Right kidney (tissue), 9 donors: ENCODE measurements at places on chromosomes 5 and 9.

DNA sequence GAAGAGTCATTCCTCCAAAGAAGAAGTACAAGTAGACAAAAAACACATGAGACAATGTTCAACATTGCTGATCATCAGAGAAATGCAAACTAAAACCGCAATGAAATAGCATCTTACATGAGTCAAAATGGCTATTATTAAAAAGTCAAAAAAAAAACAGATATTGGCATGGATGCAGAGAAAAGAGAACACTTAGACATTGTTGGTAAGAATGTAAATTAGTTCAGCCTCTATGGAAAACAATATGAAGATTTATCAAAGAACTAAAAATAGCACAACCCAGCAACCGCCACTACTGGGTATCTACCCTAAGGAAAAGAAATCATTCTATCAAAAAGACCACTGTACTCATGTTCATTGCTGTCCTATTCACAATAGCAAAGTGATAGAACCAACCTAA is 157.5 kb downstream of the CHSY3 start:
- no peak for DNase-seq

- no peak for DNase-seq
These were observed 242.6 kb upstream of the PAPPA start for GRCh38 chr9:115910959-115911358.

- no peak for DNase-seq
These were observed 65.3 kb downstream of the KCNIP1 start for GRCh38 chr5:170569101-170569500.

- DNase-seq, result no peak
These were observed 133.6 kb downstream of the MVB12B start for GRCh38 chr9:126459965-126460843.

DNA sequence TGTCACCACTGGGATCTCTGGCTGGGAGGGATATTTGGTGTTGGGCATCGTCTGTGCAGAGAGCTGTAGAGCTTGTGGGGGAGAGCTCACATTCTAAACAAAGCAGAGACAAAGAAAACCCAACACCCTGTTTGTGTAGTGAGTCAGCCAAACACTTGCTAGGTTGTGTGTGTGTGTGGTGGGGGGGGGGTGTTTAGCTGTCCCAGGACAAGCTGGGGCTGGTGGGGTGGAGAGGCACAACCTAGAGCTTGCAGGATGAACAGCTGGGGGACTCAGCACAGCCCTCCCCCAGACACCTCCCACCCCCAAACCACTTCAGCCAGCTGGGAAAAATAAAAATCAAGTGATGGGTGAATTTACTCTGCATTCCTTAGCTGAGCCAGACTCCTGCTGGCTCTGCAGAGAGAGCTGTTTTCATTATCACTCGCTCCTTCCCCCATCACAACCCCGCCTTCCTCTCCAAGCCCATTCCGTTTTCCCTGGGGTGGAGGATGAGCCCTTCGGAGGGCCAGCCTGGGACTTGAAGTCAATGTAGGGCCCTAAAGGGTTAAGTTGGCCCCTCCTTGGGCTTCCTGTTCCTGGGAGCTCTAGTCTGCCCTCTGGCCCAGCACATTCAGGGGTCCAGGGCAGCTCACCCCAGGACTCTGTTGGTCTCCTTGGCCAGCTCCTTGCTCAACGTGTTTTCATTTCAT is 2.6 kb downstream of the OLFML2A start:
- DNase-seq, result peak; percentile 45

DNA sequence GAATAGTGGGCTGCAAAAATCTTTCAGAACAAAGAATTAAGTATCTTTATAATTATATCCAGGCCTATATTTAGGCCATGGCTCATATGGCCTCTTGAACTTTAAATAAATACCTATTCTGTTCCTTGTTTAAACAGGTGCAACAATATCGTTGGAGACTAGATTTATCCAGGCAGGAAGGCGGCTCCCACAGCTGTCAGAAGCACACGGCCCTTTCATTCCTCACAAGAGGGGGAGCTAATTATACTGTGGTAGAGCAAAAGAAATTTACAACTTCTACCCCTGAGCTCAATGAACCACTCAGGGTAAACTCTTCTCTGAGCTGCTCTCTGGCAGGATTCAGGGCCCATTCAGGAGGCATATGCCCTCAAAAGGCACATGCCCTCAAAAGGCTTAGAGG is 31.3 kb downstream of the TMEM174 start:
- no peak for DNase-seq

GRCh38 chr9:1101846-1102641 is 51.9 kb downstream of the DMRT2 start:
- no peak for DNase-seq

- DNase-seq, result no peak
These were observed 2.7 kb downstream of the MLLT3 start for GRCh38 chr9:20619487-20620200.

GRCh38 chr9:93315118-93315517 is 131.2 kb downstream of the WNK2 start:
- DNase-seq, result no peak

- peak; percentile 36 for DNase-seq
These were observed 1.5 kb downstream of the FAM81B start for GRCh38 chr5:95392593-95393182.

GRCh38 chr9:135069558-135070197 is 17.8 kb upstream of the OLFM1 start:
- DNase-seq, result no peak

GRCh38 chr5:96112703-96113102 is 151.1 kb upstream of the ELL2 start:
- no peak for DNase-seq

DNA sequence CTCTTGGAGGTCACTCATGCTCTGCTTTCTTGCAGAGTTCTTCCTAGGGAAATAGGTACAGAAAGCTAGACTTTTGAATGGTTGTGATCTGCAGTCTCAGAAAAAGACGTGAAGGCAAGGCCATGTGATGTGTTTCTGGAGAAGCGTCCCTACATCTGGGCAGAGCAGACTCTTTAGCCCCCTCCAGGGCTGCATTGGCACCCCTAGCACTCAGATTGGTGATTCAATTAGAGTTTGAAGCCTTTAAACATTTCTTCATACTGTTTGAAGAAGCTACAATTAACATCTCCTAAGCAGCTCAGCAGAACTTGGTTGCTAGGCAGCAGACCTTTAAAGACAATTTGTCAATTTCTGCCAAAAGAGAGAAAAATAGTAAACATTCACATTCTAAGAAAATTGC is 21.6 kb downstream of the JADE2 start:
- no peak for DNase-seq

DNA sequence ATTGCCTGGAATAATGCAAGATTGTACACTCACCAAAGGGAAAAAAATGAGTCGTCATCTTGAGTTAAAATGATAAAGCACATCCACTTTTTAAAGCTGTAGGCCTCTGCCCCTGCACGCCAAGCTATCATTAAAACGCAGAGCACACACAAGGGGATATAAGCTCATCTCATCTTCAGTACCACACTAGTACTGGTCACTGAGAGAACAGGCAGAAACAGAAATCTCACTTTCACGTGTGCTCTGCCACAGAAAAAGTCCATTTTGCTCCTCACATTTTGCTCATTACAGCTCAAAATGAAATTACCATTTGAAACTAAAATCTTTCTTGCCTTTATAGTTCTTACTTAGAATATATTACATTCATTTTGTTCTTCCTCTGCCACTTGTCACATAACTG is 99.2 kb upstream of the SLC30A5 start:
- no peak for DNase-seq

- DNase-seq, result no peak
These were observed 59.3 kb downstream of the ASTN2 start for GRCh38 chr9:117355542-117355941.

DNA sequence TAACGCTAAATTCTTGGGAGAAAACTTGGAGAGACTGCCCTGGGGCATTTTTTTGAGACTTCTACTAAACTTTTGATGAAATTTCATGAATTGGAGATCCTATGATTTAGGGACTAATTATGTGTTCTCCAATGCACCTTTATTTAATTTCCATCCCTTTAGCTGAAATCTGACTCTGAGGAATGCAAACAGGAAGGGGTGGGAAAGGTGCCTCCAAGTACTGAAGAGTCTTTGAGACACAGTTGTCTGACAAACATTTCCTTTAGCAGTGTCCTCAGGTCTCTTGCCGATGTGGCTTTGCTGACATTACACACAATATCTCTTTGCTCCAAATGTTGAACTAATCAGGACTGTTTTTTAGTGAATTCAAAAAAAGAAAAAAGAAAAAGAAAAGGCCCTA is 76.9 kb downstream of the LIX1 start:
- DNase-seq, result no peak

DNA sequence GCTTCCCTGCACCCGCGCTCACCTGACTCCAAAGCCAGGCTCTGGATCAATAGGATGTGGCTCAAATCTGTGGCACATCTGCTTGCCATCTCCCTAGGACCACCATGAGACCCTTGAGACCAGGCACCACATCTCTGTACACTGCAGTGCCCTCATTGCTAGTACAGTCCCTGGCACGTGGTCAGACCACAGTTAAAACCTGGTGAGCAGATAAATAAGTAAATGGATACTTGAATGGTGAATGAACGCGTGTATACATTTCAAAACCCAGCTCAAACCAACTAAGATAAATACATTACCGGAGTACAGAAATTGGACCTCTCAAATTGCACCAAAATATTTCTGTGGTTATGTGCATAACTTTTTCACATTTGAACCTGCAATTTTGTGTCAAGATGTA is 221.2 kb upstream of the IRX4 start:
- no peak for DNase-seq

DNA sequence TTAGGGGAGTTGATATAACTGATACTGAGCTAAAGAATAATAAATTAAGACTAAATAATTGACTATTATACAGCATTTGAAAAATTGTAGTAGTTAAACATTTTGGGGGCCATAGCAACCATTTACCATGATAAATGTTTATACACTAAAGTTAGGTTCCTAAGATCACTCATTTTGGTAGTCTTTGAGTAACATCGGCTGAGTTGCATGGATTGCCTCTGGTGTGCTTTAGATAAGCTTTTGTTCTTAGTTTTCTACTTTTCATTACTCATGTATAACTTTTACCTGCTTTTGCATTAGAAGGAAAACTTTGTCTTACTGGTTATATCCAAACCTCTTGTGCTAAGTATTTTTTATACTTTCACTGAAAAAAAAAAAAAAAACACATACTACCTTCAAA is 101.2 kb downstream of the SLC44A1 start:
- DNase-seq, result no peak

DNA sequence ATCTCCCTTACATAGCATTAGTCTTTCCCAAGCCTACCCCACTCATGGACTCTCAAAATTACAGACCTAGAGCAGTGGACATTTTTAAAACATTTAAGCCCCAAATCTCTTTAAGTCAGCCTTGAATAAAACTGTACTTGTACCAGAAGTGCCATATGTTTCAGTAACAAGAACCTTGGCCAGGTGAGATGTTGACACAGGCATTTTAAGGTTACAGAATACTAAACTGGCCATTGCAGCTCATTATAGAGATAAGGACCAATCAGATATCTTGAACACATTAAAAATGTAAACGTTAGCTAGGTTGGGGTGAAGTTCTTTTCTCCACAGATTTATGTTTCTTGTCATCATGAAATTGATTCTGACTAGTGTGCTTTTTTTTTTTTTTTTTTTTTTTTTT is 103.8 kb upstream of the MIER3 start:
- DNase-seq, result no peak

DNA sequence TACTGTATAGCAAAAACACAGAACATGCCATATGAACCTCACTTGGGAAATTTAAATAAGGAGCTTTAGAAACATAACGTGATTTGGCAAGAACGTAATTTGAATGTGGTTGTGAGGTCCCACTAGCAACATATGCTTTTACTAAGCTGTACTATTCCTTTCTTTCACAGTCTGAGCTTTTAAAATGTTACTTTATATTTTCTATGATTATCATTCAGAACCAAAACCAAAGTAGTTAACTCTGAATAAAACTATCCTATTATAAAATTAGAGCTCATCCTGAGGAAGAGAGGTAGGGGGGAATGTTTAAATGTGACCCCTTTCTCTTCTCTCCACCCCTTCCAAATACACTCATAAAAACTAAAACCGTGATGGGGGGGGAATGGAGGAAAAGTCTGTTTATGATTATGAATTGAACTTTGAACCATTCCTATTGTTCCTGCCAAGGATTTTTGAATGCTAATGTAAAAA is 435.7 kb downstream of the NFIB start:
- DNase-seq, result no peak

- DNase-seq, result no peak
These were observed 11.3 kb downstream of the PHYKPL start for GRCh38 chr5:178221282-178221681.

DNA sequence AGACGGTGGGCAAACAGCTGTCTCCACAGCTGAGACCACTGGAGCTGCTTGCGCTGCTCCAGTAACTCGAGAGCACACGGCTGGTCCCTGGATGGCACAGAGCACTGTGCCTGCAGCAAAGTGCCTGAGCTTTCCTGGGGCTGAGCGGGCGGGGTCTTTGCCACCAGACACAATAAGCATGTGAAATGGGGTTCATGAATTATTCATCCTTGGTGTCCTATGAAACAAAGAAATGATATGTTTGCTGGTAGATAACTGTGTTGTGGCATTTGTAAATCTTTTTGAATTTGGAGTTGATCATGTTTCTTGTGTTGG is 151.7 kb upstream of the MPDZ start:
- DNase-seq, result no peak

DNA sequence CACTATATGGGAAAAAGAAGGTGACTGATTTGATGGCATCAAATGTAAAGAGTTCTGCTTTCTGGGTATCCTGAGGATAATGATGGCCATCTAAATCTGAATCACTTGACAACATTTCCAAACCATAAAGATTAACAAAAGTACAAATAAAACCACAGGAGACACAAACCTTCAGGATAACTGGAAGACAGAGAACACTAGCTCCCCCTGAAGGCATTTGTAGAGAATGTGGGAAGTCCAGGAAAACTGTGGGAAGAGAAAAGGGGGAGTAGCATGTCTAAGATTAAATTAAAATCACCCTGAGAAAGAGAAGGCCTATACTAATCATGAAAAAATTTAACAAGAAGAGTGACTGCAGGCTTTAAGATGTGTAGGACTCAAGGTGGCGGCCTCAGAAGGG is 116.2 kb downstream of the PRELID2 start:
- no peak for DNase-seq

DNA sequence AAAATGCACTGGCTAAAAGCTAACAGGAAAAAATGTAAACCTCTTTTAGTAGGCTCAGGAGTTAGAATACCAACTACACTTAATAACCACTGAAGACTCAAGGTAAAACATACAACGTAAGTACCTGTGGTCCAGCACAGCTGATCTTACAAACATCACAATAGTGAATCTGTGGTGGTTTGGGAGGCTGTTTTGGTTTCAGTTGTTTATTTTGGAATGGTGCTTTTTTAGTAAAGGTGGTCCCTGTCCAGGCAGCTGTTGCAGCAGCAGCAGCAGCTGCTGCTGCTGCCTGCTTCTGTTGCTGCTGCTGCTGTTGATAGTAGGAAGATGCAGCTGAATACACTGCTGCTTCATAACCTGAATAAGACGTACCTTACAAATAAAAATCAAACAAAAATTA is 37.9 kb downstream of the ZFR start:
- DNase-seq, result no peak
